ENCODE measurements at places on chromosomes 3 and 15. TPM values are rescaled to one million over a fixed set of nuclear protein-coding genes. Genes with fewer than 3 reads are reported as not detected.

CLDN16 gene
- total RNA-seq: 0.09 TPM

EFCAB12 gene
- total RNA-seq: 0.71 TPM

CILP gene
- 0.04 TPM for total RNA-seq

PLOD2 gene
- total RNA-seq: 34.6 TPM

PTX3 gene
- 4.3 TPM for total RNA-seq
